ENCODE measurements at places on chromosomes 11 and 22.

DNA sequence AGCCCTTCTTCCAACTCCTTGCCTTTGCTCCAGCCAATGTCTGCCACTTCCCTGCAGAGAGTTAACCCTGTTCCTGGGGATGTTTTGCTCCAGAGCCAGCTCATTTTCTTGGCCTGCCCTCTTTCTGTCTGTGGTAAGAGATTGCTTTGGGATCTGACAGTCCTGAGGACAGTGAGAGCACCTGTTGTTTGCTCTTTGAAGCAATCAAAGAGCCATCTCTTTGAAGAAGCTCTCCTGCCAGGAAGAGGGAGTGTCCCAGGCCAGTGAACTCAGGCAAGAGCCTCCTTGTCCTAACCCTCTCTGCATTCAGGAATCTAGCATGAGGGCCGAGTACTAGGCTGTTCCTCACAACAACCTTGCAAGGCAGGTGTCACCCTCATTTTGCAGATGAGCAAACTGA, 42.2 kb downstream of the TRAF6 start:
- DNase-seq = no peak

DNA sequence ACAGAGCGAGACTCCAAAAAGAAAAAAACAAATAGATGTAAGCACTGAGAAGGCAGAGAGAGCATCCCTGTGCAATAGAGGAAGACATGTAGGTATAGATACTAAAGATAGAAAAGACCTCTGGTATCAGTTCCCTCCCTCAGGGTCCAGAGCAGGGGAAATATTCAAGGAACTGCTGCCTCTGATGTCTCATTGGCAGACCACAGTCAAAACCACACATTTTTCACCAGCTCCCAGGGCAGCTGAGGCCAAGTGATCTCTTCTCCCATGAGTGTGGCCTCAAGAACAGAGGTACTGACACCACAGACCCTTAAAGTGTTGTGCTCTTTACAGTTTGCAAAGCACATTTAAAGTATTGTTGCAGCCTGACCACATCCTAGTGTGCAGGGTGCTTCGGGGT, 288.5 kb downstream of the NTM start:
- no peak for DNase-seq

- DNase-seq = no peak
These were observed 6.7 kb downstream of the GDPD5 start for GRCh38 chr11:75518771-75519653.

GRCh38 chr11:10205928-10206327, 88.1 kb downstream of the SBF2 start:
- DNase-seq = peak; percentile 17

- no peak for DNase-seq
These were observed 192.5 kb downstream of the DDX10 start for GRCh38 chr11:108857382-108857781.

DNA sequence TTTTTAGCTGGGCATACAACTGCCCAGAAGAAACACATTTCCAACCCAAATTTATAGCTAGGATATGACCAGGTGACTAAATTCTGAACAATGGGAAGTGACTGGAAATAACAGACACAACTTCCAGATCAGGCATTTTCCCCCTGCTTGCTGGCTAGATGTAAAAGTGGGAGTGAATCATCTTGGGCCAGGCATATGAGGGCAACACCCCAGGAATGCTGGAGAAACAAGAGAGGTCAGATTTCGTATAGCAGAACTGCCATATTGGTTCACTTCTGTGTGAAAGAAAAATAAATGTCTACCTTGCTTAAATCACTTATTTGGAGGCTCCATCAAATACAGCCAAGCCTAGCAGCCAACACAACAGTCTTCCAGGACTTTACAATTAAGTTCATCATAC, 7.4 kb downstream of the ATL3 start:
- DNase-seq = no peak

DNA sequence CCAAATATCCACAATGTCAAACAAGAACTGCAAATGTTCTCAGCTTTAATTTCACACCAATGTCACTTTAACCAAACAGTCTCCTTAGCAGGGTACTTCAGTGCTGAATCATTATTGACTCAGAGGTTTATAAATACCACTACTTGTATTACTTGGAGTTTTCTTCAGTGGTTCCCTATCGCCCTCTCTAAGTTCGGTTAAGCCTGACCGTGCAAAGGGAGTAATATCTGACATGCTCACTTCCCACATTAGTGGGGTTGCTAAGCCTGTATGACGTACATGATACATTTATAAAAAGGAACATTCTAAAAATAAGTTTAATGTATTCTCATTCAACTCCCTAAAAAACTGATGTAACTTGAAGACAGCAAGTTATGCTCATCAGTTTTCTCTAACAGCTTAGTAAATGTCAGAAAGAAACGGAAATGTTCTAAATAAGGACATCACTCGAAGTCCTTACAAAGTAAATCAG, 93.1 kb upstream of the ZC3H12C start:
- no peak for DNase-seq

DNA sequence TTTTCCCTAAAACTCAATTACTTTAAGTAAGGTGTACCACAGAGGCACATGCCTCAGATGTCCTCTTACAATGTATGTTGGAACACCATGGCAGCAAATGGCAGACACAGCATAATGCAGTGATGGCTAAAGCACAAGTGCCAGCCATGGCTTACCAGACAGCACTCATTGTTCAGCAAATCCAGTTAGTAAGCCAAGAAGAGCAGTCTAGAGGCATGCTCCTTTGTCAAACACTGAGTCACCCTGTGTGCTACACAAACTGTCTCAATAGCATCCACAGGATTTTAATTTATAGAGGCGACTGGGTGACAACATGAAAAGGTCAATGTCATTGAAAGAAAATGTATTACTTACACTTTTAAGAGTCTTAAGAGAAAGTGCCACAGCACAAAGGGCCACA, 140.6 kb downstream of the KCNA4 start:
- no peak for DNase-seq

- DNase-seq = no peak
These were observed 102.8 kb downstream of the CEP164 start for GRCh38 chr11:117430293-117430955.

- no peak for DNase-seq
These were observed 437.8 kb upstream of the CCDC90B start for GRCh38 chr11:83723999-83724398.

Data from glutamatergic neuron (in vitro differentiated cells).